ENCODE measurements at places on chromosomes 5 and 9. TPM values are rescaled to one million over a fixed set of nuclear protein-coding genes. Genes with fewer than 3 reads are reported as not detected.

DNA sequence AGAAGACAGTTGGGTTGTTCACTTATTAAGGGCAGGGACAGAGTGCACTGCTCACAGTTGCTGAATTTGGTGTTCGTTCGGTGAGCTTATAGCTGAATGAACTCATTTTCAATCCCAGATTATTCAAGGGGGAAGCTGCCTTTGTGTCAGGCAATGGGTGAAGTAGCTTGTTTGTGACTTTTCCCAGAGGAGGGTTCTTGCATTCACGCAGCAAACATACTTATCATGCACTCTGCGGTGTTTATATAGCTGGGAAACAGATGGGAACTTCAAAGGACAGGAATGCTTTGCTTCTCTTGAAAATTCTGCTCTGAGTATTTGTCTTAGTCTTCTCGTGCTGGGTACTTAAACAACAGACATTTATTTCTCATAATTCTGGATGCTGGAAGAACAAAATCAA is 64.7 kb upstream of the ABCA1 start:
- DNase-seq: no peak

- no peak for DNase-seq
Observed at GRCh38 chr5:10552183-10553143, 11.4 kb upstream of the ANKRD33B start.

The PRUNE2 gene
- total RNA-seq: 11.2 TPM

DNA sequence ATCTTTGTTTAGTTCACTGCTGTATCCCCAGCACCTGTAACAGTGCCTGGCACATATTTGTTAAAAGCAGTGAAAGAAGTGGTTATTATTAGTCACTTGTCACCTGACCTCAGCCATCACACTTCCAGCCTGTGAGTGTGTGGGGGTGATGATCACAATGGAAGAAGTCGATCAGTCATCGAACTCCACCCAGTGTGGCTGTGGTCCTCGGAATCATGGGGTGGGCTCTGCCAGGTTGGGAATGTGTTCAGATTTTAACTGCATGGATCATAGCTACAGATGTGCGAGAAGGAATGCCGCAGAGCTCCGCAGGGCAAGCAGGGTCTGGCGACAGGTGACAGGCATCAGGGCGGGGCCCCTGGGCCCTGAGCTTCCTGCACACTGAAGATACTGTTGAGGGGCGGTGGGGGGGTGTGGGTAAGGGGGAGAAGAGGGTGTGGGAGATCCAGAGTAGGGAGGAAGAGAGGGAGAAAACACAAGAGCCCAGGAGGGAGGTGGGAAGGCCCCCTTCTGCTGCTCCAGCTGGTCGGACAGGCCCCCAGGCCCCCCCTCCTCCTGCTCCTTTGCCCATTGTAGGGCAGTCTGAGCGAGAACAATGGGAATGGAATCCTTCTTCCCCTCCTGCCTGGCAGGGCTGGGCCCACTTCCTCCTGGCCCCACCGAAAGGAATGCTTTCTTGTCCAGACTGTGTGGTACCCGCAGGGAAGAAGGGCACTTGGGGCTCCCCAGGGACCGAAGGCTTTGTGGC is 89.6 kb downstream of the SPRY4 start:
- DNase-seq: no peak

DNA sequence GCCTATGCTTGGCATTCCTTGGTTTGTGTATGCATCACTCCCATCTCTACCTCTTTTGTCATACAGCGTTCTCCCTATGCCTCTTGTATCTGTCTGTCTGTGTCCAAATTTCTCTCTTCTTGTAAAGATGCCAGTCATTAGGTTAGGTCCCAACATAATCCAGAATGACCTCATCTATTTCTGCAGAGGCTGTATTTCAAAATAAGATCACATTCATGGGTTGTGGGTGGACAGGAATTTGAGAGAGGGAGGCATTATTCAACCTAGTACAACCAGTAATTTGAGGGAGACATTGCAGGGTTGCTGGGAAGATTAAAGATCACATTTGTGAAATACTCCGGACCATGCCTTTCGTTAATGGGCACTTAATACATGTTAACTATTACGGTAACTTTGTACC is 155.0 kb downstream of the MAN2A1 start:
- DNase-seq: no peak

The KCNV2 gene
- not detected for total RNA-seq

The DMRT3 gene
- not detected for total RNA-seq

DNA sequence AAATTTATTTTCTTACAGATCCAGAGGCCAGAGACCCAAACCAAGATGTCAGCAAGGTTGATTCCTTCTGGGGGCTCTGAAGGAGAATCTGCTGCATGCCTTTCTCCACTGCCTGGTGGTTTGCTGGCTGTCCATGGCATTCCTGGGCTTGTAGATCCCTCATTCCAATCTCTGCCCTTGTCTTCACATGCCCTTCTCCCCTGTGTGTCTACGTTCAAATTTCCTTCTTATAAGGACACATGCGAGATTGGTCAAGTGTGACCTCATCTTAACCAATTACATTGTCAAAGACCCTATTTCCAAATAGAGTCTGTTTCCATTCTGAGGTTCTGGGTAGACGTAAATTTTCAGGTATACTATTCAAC is 84.5 kb upstream of the RAI14 start:
- no peak for DNase-seq

DNA sequence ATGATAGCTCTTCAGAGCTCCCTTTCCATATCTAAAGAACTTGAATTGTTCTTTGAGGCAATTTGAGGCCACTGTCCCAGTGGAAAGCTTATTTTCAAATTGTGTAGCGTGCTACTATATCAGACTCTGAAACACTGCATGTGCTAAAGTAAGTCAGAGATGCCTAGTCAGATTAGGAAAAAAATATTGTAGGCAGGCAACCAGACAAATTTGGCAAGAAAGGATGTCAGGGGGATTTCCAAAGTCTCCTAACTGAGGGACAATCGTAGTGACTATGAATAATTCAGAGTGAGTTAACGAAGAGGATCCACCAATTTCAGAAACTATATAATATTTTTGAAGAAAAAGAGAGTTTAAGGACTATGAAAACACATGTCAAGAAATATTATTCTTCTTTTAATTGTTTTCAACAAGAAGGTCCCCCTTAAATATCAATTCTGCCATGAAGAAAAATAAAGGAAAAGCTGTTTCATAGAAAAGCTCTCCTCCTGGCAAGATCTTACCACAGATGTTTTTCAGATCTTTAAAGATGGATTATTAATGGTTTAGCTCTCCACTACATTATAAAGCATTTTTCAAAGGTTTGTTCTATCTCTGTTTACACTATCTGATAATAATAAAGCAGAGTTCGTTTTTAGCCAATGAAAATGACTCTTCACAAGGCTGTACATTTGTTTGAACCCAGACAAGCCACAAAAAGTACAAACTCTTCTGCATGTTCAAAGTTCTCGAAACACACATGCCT is 273.5 kb upstream of the PTGER4 start:
- no peak for DNase-seq
